ENCODE measurements at places on chromosomes 16 and 17. TPM values are rescaled to one million over a fixed set of nuclear protein-coding genes. Genes with fewer than 3 reads are reported as not detected.

Gene DRC7
- total RNA-seq: not detected

Gene KRT33B
- total RNA-seq: not detected

Gene TBC1D3
- total RNA-seq: not detected

Gene NKD1
- total RNA-seq: 0.65 TPM

Gene CDH1
- 4.0 TPM for total RNA-seq

Gene COX10
- 18.1 TPM for total RNA-seq

Gene GRAP
- total RNA-seq: 0.53 TPM

Gene P2RX1
- not detected for total RNA-seq

Gene CYGB
- 1.7 TPM for total RNA-seq

Gene P2RX5
- total RNA-seq: 24.9 TPM

All from A549 treated with AZD2906 at 1 μM for 4 hours (cell line).